ENCODE measurements at places on chromosomes 7 and 10.

DNA sequence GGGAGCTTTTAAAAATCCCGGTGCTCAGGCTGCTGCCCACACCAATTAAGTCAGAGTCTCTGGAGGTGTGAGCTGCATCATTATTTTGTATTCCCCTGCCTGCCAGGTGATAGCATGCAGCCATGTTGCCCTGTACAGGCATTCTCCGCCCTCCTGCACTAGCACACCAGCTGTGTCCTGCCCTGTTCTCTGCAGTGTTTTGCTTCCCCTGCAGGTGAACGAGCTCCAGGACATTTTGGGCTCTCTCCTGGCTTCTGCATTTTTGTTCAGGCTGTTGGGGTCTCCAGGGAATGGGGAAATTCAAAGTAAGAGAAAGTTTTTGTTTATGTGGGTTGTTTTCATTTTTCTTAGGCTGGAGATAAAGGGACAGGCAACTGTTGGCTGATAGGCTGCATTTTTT lies 271.0 kb upstream of the COBL start:
- DNase-seq, result no peak

DNA sequence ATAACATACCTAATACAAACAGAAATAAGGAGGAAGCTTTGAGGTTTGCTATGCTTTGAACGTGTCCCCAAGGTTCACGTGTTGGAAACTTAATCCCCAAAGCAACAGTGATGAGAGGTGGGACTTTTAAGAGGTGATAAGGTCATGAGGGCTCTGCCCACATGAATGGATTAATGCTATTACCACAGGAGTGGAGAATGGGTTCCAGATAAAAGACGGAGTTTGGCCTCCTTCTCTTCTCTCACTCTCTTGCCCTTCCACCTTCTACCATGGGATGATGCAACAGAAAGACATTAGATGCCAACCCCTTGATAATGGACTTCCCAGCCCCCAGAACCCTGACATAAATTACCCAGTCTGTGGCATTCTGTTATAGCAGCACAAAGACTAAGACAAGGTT lies 9.6 kb downstream of the ITGB1 start:
- DNase-seq, result no peak

- DNase-seq, result no peak
Measured at GRCh38 chr7:67311901-67312300, 315.3 kb downstream of the TYW1 start.

- no peak for DNase-seq
Measured at GRCh38 chr10:127926455-127926854, 19.6 kb downstream of the PTPRE start.

DNA sequence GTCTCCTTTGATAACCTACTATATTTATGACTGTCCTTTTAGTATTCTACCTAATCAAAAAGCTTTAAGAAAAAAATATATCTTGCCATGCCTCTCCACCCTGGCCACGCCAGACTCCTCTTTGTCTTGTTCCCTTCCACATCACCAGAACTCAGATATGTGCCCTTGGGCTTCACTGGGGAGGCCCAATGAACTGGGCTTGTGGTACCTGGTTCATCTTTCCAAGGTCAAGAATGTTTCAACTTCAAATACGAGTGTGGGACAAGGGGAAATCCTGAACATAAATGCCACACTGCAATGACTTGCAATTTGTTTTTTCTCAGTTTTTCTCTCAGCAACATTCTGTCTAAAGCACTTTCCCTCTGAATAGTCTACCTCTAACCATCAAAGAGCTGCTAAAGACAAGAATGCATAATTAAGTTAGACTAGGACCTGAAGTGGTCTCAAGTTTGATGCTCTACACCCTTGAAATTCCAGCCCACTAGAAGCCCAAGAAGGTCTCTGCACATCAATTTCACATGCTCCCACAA lies 9.9 kb downstream of the ERCC6 start:
- DNase-seq, result no peak

DNA sequence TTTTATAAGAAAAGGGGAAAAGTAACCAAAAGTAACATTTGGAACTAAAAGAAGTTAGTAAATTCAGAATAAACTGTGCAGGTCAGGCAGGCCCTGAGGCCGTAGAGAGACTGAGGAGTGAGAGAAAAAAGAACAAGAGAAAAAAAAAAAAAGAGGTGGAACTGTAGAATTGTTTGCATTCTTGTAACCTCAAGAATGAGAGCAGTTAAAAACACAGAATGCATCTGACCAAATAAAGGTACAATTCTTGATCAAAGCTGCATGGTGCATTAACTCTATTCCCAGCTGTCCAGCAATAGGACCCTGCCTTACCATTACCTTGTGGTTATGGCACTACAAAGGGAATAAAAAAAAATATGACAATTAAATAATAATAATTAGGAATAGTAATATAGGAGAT lies 170.1 kb upstream of the SEMA3A start:
- DNase-seq, result no peak

DNA sequence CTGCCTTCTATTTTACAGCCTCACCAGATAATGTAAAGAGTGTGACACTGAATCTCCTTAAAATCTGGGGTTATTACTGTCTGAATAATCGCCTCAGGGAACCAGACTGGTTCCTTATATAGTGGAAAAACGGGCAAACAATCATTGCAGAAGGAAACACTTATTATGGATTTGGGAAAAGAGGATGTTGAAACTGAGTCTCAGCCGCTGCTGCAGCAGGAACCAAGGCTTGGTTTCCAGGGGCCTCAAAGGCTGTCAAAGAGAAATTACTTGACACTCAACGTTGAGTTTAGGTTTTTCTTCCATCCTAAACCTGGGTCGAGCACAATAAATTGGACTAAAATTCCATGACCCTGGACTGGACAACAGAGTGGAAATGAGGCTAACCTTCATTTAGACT lies 103.8 kb upstream of the AHR start:
- DNase-seq, result no peak

GRCh38 chr7:41915871-41916270 lies 213.0 kb upstream of the INHBA start:
- no peak for DNase-seq

GRCh38 chr10:79176949-79177602 lies 108.3 kb downstream of the ZMIZ1 start:
- DNase-seq, result no peak

- no peak for DNase-seq
Measured at GRCh38 chr7:138970952-138971351, 10.2 kb downstream of the KIAA1549 start.

GRCh38 chr7:114109304-114109703 lies 190.5 kb upstream of the PPP1R3A start:
- no peak for DNase-seq

- DNase-seq, result no peak
Measured at GRCh38 chr10:124157271-124157681, 63.9 kb upstream of the CHST15 start.

- no peak for DNase-seq
Measured at GRCh38 chr10:79066411-79067240, 2.1 kb upstream of the ZMIZ1 start.

GRCh38 chr7:150852371-150852905 lies at the start of gene AOC1:
Gene AOC1, plus strand, starts transcription at chr7:150852517. Its CDS starts 3,954 bp downstream, at chr7:150856471.
- no peak for DNase-seq

DNA sequence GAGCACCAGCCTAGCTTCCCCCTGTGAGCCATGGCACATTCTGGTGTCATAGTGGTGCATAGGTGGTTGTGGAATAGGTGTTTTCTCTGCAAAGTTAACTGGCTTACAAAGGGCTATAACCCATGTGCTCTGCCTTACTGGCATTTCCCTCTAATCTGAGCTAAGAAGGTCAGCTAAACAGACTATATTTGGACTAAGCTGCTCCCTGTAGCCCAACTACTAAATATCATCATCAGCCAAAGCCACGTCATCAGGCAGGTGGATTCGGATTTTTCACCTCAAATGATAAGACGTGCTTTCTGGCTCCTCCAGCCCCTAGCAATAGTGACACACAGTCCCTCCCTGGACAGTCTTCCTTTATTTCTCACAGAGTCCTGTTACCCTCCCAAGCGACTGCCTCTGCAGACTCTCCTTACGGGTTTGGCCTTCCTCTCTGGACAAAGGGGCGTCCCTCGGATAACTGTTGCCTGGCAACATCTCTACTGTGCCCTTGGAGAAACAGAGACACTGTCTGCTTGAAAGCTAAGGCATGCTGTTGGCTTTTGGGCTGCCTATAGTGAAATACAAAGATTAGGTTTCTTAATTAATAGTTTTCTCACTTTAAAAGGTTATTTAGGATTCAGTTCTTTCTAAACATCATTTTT lies 9.1 kb downstream of the SLC13A4 start:
- DNase-seq, result no peak

DNA sequence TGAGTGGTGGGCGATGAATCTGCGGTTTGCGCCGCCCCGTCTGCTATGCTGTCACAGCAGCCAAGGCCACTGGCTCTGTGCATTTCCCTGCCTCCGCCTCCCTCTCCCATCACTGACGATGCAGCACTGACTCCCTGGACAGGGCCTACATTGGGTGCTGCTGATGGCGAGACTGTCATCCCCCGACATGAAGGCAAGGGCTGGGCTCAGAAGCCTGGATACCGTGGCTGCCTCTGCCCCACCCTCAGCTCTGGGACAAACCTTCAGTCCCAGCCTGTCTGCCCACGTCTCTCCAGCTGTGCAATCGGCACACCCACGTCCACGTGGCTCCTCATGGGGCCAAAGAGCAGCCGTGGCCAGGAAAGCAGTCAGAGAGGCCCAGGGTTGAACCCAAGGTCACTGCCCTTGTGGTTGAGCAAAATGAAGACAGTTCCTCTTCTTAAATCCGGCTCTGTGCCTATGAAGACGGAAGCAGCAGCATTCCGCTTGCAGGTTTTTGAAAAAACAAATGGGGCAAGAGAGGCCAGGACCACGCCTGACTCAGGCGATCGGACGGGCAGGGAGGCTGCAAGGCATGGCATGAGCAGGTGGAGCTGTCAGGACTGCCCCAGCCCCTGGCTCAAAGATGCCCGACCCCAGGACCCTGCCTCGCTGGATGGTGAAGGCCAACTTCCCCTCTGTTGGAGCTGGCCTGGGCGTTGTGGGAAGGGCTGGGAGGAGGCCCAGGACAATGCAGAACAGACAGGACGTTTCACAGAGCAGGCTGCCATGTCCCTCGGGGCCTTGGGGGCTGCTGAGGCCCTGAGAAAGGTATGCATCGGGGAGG lies 517.5 kb downstream of the DNAJB6 start:
- DNase-seq, result no peak

DNA sequence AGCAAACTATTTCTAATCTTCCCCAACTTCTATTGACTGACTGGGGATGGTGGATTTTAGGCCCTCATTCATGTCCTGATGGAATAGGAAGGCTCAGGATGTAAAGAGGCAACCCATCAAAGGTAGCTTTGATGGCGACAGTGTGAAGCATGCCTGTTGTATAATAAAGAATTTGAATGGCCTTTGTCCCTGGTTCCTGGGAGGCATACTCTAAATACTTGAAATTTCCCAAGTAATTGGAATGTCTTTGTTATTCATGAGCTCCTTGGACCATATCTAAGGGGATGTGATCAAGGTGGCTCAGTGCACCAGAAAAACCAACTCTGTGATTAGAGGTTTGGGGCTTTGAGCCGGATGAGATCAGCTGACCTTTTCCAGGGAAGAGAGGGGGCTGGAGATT lies 264.5 kb upstream of the NEBL start:
- no peak for DNase-seq

GRCh38 chr10:32600317-32600716 lies 154.4 kb downstream of the CCDC7 start:
- DNase-seq, result no peak

DNA sequence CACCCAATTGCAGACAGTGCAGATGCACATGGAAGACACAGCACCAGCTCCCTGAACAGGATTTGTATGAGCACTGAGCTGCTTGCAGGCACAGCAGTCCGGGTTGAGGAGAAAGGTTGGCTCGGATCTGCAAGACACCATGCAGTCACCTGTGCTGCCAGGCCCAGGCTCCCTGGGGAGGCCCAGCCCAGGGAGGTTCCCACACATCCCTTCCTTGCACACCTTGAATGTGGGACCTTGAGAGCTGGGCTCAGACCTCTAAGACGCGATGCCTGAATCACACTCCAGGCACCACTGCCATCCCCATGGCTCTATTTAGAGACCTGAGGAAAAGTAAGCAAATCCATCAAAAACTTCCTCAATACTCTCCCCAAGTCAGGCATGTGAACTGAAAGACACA lies 397.7 kb downstream of the TCERG1L start:
- DNase-seq, result no peak

GRCh38 chr10:114000457-114001010 lies 43.1 kb upstream of the ADRB1 start:
- no peak for DNase-seq

- DNase-seq, result no peak
Measured at GRCh38 chr10:15349112-15349511, 22.0 kb downstream of the FAM171A1 start.

- no peak for DNase-seq
Measured at GRCh38 chr7:27459021-27459730, 203.5 kb downstream of the HIBADH start.

GRCh38 chr10:83274088-83274487 lies 865.2 kb upstream of the GHITM start:
- no peak for DNase-seq

GRCh38 chr7:10973061-10973941 lies at the start of gene PHF14:
Gene PHF14, plus strand, starts transcription at chr7:10973872. Its CDS starts 452 bp downstream, at chr7:10974324.
- DNase-seq, result peak; percentile 94

DNA sequence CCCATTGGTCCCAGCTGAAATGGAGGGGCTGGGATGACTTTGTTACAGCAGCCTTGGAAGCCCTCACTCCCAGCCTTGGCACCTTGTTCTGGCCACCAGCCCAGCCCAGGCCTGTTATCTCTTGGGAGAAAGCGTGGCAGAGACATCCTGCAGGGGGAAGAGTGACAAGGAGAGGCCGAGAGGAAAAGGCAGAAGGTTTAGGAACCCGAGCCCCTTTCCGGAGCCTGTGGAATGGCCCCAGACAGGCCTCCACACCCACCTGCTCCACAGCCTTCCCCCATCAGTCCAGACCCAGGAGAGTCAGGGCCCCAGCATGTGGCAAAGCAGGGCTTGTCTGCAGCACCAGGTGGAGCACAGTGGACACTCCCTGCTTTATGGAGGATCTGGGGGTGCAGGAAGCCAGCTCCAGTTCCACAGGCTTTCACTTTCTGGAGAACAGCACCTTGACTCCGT lies 24.1 kb upstream of the TRIM8 start:
- no peak for DNase-seq

DNA sequence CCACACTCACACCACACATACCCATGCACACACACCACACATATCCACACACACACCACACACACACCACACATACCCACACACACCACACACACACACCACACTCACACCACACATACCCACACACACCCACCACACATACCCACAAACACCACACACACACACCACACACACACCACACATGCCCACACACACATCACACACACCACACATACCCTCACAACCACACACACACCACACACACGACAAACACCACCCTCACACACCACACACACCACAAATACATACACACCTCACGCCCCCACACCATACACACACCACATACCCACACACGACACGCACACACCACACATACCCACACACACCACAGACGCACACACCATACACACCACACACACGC lies 119.7 kb downstream of the PON1 start:
- no peak for DNase-seq

- no peak for DNase-seq
Measured at GRCh38 chr7:86956567-86956966, 102.9 kb downstream of the ELAPOR2 start.

- DNase-seq, result no peak
Measured at GRCh38 chr7:84665339-84665738, 470.8 kb upstream of the SEMA3A start.

- no peak for DNase-seq
Measured at GRCh38 chr7:99042957-99043356, 101.0 kb downstream of the SMURF1 start.

- DNase-seq, result no peak
Measured at GRCh38 chr7:148584154-148584827, 6.3 kb upstream of the C7orf33 start.

All from activated CD4-positive, alpha-beta T cell treated with anti-CD3 and anti-CD28 coated beads, Interleukin-2, amount 50 U/mL, for 24 hours (primary cell).